ENCODE measurements at places on chromosomes 4 and X.

DNA sequence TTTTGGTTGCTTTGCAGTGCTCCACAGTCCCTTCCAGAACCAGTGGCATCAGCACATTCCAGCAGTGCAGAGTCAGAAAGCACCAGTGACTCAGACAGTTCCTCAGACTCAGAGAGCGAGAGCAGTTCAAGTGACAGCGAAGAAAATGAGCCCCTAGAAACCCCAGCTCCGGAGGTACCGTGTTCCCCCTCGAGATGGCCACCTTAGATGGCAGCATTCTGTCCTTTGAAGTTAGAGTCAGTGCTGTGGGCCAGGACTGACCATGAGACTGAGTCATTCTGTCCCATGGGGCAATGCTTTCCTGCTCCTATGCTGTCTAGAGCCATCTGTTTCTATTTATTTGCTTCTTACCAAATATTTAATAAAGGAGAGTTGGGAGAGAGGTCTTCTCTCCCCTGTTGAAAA, 112.3 kb downstream of the KLHL8 start:
- no peak for DNase-seq

DNA sequence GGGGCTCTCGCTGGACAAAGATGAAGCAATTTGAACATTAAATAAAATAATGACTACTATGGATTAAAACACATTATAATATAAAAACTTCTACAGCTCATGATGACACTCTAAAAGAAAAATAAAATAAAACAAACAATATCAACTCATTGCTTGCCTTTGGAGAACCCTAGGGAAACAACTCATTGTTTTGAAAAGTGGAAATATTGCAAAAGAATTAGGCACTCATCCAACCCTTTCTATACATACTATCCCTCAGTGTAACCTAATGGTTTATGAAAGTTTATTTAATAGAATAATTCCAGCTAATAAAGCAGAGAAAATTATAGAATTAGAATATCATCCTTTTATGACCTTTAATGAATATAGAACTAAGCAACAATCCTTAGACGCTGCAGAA, 718 bp downstream of the RAB40A start:
- no peak for DNase-seq

- DNase-seq = no peak
Observed at GRCh38 chr4:16140231-16140878, 56.5 kb upstream of the PROM1 start.

GRCh38 chrX:109785053-109785452, 52.0 kb upstream of the ACSL4 start:
- DNase-seq = no peak

- DNase-seq = peak; percentile 31
Observed at GRCh38 chrX:149825424-149825823, 43.7 kb downstream of the MAGEA9 start.

DNA sequence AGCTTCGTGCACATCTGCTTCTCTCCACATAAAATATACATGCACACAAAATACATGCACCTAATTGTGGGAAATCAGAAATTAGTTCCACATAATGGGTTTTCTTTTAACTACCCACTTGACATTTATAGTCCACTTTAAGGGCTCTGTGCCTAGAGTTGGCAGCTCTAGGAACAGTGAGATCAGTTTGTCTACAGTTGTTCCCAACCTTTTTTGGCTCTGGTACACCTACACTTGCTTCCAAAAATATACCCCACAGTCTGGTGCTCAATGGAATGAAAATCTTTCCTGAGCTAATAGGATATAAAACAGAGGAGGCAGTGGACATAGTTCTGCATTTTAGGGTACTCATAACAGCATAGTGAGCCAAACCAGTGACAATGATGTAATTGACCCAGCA, 36.1 kb downstream of the HDAC8 start:
- DNase-seq = no peak

- no peak for DNase-seq
Observed at GRCh38 chr4:88212253-88212561, 53.8 kb upstream of the ABCG2 start.

GRCh38 chr4:162061214-162061613, 102.6 kb downstream of the FSTL5 start:
- DNase-seq = no peak

DNA sequence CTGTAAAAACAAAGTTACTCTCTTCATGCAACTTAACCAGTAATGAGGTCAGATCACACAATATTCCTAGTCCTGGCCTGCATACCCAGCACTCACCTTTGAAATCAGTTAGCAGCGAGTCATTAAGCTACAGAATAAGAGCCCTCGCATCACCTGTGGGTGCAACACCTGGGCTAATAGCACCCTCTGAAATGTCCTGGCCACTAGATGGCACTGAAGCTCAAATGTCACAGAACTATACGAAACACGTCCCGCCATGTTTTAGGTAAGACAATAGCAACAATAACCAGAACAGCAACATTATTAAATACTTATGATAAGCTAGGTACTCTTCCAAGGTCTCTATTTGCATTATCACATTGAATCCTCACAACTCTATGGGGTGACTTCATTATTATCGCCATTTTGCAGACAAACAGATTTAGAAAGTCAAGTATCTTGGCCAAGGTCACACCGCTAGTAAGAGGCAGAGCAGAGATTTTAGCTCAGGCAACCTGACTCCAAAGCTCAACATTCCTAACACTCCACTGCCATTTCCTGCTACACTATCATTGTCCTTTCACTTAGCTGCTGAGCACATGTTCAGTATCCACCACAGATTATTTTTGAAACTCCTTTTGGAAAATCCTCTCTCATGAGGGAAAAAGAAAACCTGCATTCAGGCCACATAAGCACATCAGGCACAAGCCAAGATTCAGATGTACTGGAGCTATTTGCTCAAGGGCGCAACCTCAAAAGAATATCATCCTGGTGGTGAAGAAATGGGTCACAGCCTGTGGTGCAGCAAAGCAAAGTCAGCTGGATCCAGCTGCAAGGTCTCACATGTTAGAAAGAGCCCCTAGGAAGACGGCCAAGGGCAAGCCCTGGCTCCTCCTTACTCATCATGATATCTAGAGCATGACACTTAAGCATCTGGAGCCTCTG, 59.5 kb upstream of the KDR start:
- DNase-seq = peak; percentile 15

DNA sequence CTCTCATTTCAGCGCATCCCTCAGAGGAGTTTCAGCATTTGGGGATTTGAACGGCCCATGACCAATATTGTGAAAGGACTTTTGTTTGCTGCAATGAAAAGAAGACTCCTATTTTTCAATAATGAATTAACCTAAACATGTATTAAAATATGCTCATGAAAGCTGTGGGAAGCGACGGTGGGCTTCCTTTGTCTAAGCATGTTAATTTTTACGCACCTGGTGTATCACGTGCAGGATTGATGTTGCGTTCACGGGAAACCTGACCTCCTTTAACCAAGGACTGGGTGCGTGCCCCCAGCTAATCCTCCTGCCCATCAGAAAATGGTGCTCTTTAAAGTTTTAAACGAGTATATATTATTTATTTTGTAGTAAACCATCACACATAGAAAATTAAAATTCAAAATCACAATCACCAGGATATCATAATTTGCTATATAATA, 590 bp upstream of the CCDC110 start:
- DNase-seq = no peak

GRCh38 chr4:101042847-101043246, 304.5 kb downstream of the PPP3CA start:
- DNase-seq = no peak

DNA sequence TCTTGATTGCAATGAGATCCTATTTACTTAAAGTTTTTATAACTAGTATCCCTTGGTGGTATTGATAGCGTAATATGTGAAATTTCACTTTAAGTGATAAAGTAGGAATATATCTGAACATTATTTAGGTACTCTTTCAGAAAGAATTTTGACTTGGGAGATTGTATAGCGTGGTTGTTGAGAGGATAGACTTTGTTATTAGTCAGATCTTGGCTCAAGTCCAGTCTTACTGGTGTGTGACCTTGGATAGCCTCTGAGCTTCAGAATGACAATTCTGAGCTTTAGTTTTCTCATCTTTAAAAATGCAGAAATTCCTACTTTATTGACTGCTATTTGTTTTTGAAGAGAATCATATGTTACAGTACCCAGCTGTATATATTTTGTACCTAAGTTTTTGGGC, 32.6 kb downstream of the DCK start:
- no peak for DNase-seq
